Lower lobe of right lung (tissue), 2 donors: ENCODE measurements at places on chromosomes 11 and 22. TPM values are rescaled to one million over a fixed set of nuclear protein-coding genes. Genes with fewer than 3 reads are reported as not detected.
A peak's percentile ranks its signal among the peaks of the same experiment; 100 is the strongest.

DNA sequence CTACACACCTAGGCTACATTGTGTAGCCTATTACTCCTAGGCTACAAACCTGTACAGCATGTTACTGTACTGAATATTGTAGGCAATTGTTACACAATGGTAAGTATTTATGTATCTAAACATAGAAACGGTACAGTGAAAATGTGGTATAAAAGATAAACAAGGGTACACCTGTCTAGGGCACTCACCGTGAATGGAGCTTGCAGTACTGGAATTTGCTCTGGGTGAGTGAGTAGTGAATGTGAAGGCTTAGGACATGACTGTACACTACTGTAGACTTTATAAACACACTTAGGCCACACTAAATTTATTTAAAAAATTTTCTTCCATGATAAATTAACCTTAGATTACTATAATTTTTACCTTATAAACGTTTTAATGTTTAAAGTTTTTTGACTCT, 171.7 kb upstream of the NCAM1 start:
- DNase-seq = no peak

DNA sequence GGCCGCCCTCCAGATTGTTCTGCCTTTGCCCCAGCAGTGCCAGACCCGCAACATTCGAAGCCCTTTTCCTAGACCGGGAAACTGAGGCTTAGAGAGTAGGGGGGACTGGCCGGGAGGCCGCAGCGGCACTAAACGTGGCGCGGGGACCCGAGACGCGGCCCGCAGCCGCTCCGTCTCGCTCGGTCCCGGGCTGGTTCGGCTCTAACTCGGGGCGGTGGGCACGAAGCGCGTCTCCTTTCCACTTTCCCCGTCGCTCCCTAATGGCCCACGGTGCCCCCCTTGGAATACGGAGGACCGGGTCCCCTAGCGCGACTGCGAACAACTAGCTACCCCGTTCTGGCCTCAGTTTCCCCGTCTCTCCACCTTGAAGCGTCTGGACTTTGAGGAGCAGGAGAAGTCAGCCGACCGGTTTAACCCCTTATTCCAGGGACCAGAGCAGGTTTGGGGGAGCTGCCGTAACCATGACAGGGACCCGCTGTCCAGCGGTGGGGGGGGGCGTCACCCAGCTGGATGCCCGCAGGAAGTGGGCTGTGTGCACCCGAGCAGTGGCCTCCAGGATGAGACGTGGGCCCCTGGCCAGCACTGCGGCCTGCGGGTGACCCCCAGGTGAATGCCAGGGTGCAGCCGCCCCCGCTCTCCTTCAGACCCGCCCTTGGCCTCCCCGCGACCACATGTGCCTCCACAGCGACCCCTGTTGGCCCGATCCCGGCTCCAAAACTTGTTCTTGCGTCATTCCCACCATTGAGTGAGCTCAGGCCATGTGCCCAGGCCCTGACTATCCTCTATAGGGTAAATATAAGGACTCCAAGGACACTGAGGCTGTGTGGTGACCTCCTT, 1.1 kb downstream of the CDC42EP1 start:
- DNase-seq = peak; percentile 92

The TMEM191B gene
- 7.6 TPM for total RNA-seq

- no peak for DNase-seq
These were observed 103.8 kb upstream of the CHORDC1 start for GRCh38 chr11:90326647-90327046.

The SLC22A25 gene
- not detected for total RNA-seq

The TCN2 gene
- total RNA-seq = 44.2 TPM

DNA sequence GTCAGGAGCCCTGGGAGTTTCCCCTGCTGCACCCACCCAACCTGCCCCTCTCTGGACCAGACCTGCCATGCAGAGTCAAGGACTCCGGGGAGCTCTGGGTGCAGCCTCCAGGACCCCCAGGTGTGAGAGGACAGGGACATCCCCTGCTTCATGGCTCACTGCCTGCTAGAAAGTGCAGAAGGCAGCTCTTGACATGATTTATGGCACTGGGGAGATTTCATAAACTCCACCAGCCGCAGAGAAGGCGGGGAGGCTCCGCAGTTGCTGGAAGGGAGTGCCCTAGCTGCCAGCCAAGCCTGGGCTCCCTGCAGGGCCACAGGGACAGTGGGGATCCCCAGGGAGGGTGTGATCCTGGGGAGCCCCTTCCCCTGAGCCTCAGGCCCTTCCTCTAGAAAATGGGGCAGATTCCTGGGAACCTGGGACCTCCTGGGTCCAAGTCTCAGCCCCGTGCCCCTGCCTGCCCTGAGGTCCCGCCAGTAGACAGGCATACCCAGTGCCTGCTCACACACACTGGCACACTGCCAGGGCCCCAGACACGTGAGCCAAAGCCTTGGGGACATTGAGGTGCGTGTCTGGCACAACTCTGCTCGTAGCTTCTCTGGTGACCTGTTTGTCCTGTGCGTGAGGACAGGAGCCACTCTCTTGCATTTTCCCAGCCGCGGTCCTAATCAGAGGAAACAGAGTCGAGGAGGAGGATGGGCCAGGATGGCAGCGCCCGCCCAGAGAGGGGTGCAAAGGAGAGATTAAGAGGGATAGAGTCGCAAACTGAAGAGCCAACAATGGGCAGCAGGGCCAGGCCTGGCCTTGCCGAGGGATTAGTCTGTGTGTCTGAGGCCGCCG, 13.8 kb downstream of the CABP7 start:
- DNase-seq = no peak

DNA sequence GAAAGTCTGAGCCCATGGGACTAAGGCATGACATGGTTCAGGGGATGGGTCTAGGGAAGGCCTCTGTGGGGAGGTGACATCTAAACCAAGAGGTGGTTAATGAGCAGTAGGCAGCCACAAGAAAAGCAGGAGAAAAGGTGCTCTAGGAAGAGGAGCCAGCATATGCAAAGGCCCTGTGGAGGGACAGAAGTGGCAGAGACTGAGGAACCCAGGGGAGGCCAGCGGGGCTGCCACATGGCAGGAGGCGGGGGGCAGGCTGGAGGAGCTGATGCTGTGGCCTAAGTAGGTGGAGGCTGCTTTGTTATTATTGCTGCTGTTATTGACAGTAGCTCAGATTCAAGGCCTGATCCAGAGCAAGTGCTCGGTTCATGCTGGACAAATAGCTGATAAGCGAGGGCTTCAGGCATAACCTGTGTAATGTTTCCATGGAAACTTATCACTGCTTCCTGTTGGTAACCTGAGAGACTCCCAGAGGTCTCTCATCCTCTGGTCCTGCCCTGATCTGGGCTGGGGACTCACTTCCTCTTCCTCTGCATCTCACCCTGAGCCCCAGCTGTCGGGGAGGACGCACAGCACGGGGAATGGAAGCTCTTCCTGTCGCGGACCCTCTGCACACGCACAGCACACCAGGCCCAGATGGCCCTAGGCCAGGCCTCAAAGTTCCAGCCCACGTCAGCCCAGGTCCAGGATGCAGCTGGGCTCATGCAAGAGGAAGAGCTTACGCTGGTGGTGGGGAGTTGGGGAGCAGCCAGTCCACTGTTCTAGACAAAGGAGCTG, 75.2 kb upstream of the TP53I11 start:
- DNase-seq = no peak

DNA sequence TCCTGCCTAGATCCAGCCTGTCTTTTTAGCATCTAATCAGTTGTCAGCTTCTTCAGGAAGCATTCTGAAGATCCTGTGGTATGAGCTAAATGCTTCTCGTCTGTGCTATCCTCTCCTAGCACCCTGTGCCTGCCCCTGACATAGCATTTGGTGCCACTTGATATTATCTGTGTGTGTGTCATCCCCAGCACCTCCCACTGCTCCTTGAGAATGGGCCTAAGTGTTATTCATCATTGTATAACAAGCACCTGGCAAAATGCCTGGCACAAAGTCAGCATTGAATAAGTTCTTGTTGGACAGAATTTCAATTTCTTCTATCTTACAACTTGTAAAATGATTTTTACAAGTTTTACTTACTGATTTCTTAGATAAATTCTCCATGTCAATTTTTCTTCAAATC, 28.1 kb upstream of the OLFML1 start:
- no peak for DNase-seq

The SSTR3 gene
- not detected for total RNA-seq

The FAM83F gene
- 1.4 TPM for total RNA-seq

DNA sequence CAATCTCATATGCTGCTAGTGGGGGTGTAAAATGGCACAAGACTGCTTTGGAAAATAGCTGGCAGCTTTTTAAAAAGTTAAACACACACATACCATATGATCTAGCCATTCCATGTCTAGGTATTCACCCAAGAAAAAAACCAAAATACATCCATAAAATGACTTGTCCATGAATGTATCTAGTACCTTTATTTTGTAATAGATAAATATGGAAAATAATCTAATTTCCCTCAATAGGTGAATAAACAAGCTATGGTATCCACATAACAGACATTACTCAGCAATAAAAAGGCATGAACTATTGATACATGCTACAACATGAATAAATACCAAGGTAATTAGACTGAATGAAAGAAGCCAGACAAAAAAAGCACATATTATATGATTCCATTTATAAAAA, 22.9 kb downstream of the RNF141 start:
- DNase-seq = no peak

DNA sequence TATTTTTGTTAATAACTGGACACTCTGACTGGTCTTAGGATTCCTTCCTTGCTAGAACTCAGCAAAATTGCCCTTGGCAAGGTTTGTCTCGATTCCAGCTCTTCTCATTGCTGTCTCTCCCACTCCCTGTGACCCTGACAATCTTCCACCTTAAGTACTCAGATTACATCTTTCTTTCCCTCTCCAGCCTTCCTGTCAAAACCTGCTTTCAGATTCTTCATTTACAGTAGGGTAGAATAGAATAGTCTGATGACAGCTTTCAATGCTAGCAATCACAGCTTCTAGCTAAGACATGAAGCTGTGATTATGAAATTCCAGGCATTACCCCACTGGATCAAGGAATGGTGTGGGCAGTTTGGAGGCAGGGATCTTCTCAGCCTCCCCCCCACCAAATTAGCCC, 39.2 kb upstream of the LMO2 start:
- DNase-seq = no peak

DNA sequence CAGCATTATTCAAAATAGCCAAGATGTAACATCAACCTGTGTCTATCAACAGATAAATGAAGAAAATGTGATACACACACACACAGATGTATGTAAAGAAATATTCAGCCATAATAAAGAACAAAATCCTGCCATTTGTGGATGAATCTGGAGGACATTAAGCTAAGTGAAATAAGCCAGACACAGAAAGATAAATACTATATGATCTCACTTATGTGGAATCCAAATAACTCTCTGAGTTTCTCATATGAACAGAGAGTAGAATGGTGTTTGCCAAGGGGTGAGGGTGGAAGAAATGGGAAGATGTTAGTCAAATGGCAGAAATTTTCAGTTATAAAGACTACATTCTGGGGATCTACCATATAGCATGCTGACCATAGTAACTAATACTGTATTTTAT, 224.2 kb downstream of the GUCY1A2 start:
- DNase-seq = no peak

DNA sequence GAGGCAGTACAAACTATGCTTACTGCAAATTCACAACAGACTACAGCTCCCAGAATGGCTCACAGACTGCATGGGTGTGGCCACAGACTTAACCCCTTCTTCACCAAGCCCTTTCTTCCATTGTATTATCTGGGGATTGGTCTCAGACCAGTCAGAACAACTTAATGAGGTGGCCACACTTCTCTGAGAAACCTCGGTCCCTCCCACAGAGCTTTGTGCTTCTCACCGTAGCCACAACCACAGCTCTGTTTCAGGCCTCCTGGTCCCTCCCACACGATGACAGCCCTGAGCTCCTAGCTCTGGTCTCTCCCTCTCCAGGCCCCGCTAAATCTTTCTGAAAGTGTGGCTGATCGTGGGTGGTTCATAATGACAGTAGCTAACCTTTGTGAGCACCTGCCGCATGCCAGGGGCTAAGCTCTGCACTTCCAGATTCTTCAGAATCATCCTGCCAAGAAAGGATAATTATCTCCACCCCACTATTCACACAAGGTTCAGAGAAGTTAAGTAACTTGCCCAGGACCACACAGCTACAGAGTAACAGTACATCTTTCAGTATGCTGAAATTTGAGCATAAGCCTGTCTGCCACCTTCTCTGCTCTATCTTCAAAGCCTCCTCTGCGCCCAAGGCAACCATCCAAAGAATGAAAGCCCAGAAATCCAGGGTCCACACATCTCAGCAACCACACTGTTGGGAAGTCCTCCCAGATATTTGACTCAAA, 5.4 kb downstream of the PDE2A start:
- DNase-seq = no peak

DNA sequence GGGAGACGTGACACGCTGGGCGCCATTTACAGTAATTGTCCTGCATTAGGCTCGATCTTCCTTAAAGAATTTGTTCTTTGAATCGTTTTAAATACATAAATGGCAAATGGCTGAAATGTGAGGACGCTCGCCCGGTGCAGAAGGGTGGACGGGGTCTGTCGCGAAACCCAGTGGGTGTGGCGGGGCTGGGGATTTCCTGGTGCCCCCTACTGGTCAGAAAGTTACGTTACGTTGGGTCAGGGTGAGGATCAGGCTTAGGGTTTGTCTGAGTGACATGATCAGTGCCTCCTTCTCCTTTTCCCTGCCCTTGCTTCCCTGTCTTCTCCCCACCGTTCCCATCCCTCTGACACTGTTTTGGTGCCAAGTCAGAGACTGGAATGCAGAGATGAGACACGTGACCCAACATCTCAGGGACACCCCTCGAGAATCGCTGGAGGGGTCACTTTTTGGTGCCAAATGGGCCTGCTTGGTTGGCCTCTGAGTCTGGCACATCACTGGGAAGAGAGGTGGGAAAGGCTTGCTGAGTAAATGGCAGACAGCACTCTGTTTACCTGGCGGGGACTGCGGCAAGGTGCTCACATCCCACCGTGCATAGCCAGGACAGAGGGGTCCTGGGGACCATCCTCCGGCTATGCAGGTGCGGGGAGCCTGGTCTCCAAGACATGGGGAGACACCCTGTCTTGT, 1107.6 kb downstream of the BRD1 start:
- no peak for DNase-seq

DNA sequence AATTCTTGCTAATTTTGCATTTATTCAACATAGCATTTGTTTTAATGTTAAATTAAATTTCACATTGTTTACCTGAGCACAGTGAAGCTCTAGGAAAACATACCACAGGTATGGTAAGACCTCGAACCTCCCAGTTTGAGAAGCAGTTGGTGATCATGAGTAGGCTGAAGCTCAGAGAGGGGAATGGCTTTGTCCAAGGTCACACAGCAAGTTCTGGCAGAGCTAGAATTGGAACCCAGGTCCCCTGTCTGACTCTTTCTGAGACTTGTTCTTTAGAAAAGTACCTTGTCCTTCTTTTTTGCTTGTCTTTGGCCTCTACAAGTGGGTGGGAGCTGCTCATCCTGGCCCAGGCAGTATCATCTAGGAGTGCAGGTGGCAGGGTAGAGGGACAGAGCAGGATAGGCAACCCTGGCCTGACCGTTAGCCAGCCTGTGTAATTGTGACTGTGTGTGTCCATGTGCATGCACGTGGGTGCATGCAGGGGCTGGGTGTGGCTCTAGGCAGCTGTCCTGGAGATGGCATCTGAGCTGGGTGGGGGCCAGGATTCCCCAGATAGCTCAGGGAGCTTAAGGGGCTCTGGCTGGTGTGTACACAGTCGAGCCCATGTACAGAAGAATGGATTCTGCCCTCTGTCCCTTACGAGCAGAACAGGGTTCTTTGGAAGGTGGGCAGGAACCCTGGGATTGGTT, 21.6 kb downstream of the PHLDB1 start:
- no peak for DNase-seq

The DGAT2 gene
- total RNA-seq = 7.4 TPM

The FREY1 gene
- total RNA-seq = 0.53 TPM
